Fibroblast of the aortic adventitia (primary cell): ENCODE measurements at places on chromosomes 11 and 22. TPM values are rescaled to one million over a fixed set of nuclear protein-coding genes. Genes with fewer than 3 reads are reported as not detected.

- DNase-seq: peak; percentile 53
Measured at GRCh38 chr22:31089160-31090100, 8.3 kb downstream of the SMTN start.

- DNase-seq: peak; percentile 65
Measured at GRCh38 chr22:36773935-36774334, 2.0 kb downstream of the IFT27 start.

DNA sequence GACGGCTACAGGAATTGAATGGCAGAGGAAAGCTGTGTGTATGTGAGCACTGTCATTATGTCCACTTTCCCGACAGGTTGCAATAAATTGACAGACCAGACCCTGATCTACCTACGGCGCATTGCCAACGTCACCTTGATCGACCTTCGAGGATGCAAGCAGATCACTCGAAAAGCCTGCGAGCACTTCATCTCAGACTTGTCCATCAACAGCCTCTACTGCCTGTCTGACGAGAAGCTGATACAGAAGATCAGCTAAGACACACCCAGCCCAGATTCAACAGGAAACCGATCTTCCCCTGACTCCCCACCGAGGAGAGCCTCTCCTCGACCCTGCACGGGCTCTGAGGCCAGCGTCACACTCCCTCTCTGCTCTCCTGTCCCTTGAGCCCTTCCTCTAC, 11.5 kb upstream of the GRK2 start:
- DNase-seq: no peak

- no peak for DNase-seq
Measured at GRCh38 chr11:117678658-117679406, 118.2 kb downstream of the DSCAML1 start.

DNA sequence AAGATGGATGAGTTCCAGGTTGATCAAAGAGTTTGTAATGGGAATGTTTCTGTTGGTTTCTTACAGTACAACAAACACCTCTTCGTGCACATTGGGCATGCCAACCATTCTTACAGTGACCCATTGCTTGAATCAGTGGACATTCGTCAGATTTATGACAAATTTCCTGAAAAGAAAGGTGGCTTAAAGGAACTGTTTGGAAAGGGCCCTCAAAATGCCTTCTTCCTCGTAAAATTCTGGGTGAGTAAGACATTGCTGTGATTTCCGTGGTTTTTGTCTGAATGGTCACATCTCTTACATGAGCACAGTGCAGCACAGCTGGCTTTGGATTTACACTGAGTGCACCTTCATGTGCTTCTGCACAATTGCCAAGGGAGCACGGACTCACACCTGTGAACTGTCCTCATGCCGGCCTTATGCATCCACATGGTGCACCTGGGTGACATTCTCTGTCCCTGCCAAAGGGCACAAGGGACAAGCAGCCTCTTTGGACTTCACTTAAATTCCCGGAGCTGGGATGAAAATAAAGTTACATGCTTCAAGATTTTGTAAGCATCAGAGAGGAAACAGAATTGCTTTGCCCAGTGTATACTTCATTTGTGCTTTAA, 107.1 kb upstream of the RASSF10 start:
- no peak for DNase-seq

DNA sequence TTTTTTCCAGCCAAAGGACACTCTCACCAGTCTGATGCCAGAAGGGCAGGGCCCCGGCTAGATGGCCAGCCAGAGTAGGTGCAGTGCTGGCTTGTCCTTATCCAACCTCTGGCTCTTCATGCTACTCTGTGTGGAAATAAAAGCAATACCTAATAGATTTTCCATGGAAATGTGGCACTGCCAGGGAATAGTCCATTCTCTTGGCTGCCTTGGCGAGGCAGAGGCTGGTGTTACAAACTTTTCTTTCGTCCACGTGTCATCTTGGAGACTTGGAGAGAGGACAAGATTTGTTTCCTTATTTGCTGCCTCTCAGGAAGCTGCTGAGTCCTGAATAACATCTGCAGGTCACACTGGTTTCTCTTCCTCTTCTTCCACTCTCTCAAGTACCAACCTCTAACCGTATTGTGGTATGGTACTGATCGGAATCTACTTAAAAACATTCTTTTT, 17.2 kb upstream of the C1QTNF4 start:
- DNase-seq: no peak

TCN2 gene
- 13.9 and 17.7 TPM in 2 replicates for total RNA-seq

DNA sequence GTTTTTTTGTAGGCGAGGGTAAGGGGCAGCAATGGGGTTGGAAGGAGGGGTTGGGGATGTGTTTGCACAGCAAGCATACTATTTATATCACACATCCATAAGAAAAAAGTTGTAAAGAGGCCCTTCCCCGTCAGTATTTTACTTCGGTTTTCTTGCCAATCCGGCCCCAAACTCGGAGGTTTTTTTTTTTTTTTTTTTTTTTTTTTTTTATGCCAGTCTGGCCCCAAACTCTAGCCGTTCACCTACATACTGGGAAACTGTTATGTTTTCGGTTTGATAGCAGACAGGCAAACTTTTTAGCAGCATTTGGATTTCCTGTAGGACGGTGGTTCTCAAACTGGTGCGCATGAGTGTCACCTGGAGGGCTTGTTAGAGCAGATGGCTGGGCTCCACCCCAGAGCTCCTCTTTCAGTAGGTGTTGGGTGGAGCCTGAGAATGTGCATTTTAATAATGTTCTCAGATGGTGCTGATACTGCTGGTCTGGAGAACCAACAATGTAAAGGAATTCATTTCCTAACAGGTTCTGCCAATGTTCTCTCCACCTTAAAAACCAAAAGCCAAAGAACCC, 76.5 kb upstream of the ZBED5 start:
- DNase-seq: no peak

FGF4 gene
- 0.08 TPM in 1 of 2 replicates, not detected in the other for total RNA-seq

MN1 gene
- 27.9 and 55.9 TPM in 2 replicates for total RNA-seq

- peak; percentile 49 for DNase-seq
Measured at GRCh38 chr11:65719871-65720210, 757 bp downstream of the RNASEH2C start.

GRCh38 chr11:68810164-68810563, 31.6 kb downstream of the CPT1A start:
- no peak for DNase-seq

RAB1B gene
- 69.1 and 85.1 TPM in 2 replicates for total RNA-seq

KRTAP5-1 gene
- total RNA-seq: not detected in 2 replicates

GRCh38 chr11:128961645-128962044, 19.0 kb upstream of the TP53AIP1 start:
- no peak for DNase-seq

DNA sequence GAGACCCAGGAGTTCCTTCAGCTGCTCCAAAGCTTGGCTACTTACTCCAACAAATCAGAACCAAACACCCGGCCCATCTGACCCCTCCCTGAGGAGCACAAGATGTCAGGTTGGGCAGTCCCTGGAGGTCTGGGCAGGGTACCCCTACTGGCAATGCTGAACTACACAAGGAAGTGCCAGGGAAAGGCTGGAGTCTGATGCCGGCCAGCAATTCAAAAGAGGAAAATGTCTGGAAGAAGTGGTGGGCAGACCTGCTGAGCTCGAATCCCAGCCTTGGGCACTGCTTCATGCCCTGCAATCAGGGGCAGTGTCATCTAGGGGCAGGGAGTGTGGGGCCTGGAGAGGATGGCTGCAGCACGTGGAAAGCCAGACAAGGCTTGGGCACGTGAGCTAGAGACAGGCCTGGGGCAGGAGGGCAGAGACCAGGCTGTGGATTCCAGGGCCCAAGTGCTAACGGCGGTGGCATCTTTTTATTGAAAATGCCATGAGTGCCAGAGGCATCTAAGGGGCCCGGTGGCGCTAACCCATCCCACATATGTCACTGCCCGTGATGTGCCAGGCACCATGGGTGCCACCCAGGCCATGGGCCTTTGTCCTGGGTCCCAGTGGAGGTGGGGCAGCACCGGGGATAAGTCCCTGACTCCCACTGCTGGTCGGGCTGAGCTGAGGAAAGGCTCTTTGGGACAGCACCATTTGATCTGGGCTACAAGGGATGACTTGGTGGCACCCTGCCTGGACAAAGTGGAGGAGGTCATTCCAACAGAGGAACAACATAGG, 97.9 kb upstream of the PITPNB start:
- DNase-seq: no peak

DNA sequence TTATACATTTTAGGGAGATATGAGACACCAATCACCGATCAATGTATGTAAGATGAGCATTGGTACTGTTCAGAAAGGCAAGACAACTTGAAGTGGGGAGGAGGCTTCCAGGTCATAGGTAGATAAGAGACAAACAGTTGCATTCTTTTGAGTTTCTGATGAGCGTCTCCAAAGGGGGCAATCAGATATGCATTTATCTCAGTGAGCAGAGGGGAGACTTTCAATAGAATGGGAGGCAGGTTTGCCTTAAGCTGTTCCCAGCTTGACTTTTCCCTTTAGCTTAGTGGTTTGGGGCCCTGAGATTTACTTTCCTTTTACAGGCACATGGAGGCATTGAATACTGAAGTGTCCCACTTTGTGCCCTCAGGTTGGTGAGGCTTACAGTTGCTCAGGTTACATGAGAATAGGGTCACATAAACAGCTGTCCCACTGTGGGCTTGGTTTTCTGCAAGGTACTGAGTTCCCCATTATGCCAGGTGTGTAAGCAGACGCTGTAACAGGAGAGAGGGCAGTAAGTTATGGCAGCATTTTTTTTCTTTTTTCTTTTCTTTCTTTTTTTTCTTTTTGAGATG, 129.8 kb upstream of the SERPIND1 start:
- no peak for DNase-seq

- no peak for DNase-seq
Measured at GRCh38 chr11:75149766-75150465, 991 bp upstream of the SLCO2B1 start.

- DNase-seq: no peak
Measured at GRCh38 chr11:2990617-2991451, 1.3 kb downstream of the NAP1L4 start.

DNA sequence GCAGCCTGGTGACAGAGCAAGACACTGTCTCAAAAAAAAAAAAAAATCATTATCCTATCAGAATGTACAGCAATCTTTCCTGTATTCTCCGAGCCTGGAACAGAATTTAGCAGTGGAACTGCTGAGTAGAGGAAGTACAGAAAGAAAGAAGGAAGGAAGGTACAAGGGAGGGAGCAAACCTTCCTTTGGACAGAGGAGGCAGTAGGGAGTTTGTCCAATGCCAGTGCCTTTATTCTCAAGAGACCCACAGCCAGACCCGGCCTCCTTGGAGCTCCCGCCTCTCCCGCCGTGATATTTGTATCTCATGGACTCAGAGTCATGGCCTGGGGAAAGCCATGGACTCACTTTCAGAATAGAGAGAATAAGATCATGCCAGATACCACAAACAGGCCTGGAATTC, 37.7 kb upstream of the LRRC55 start:
- DNase-seq: no peak

PKP3 gene
- 1.3 and 5.6 TPM in 2 replicates for total RNA-seq

SAMM50 gene
- total RNA-seq: 53.7 and 54.3 TPM in 2 replicates

DNA sequence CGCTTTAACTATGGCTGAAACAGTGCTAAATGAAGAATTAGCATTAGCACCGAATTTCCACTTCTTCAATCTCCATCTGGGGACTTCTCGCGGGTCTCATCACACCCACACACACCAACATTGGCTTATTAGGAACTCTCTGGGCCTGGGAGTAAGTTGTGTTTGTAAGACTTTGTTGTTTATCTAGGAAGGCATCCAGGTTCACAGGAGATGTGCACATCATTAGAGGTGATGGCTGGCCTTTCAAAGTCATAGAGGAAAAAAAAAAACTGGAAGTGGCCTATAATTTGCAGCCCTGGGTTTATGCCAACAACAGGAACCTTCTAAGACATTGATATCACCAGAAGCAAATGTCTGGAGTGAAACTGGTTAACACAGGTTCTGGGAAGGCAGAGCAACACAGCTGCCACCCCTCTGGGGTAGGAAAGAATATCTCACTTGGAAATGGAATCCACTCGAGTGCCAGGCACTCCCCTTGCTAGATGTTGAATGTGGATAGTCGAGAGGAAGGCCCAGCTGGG, 84.5 kb downstream of the TRAF6 start:
- DNase-seq: no peak

- DNase-seq: peak; percentile 74
Measured at GRCh38 chr11:93942176-93942575, 79.0 kb upstream of the HEPHL1 start.

B4GAT1 gene
- 21.5 and 36.3 TPM in 2 replicates for total RNA-seq

ZNHIT2 gene
- total RNA-seq: 9.9 and 30.4 TPM in 2 replicates

- no peak for DNase-seq
Measured at GRCh38 chr22:24043958-24044357, 32.9 kb downstream of the CABIN1 start.

CHRM4 gene
- not detected in 2 replicates for total RNA-seq

FAM111B gene
- 0.41 and 42.9 TPM in 2 replicates for total RNA-seq

GRCh38 chr11:118911880-118912741, 13.6 kb downstream of the BCL9L start:
- DNase-seq: peak; percentile 80

APOL4 gene
- 2.0 and 3.1 TPM in 2 replicates for total RNA-seq

DNA sequence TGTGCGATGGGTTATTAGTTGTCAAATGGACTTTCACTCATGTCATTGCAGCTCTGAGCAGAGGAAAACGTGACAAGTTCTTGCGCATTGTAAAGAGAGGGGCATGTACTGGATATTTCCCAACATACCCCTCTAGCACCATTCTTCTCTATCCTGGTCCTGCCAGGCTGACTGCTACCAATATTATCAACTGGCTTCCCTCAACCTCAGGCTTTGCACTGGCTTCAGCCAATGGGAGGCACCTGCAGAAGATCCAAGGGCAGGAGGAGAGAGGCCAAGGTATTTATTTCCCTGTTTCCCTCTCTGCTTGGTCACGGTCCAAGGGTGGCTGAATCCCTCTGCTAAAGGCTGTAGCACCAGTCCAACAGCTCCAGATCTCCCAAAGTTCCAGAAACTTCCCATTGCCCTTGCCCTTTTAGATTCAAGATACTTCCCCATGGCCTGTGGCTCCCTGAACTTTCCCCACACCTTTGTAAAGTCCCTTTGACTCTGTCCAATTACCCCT, 175.6 kb upstream of the NECTIN1 start:
- DNase-seq: no peak

BEST1 gene
- 3.1 and 3.4 TPM in 2 replicates for total RNA-seq

- peak; percentile 47 for DNase-seq
Measured at GRCh38 chr11:114563077-114563476, 3.4 kb upstream of the NXPE1 start.

GRCh38 chr22:50341977-50342650, 1.0 kb upstream of the PPP6R2 start:
- DNase-seq: peak; percentile 86

DNA sequence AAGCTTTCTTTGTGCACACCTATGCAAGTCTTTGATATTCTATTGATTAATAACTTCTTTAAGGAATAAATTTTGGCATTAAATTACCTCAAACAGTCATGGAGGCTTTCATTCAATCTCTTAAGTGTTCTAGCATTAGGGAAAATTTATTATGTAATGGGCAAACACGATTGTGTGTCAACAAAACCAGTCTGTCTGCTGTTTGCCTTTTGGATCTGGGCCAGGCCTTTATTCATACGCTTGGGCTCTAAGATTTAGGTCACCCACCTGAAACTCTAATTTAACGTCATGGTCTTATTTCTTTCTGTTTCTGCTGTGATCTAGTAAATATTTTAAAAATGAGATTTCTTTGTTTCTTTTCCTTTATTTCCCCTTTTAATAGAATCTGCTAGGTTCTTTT, 1270.6 kb downstream of the LRRC4C start:
- no peak for DNase-seq

DNA sequence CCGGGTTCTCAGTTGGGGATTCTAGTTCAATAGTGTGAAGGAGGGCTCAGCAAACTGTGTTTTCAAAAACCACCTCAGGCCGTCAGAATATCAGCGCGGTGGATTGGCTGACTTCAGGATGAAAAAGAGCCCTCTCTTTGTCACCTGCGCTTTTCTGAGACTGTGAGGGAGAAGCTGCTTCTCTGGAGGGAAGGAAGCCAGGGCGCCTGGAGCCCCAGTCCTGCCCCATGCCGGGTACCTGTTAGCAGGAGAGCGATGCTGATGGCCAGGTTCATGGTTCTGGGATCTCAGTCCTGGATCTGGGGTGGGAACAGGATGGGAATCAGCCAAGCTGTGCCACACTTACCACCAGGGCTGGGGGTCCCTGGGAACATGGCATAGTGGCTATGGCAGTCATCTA, 2.3 kb downstream of the THY1 start:
- no peak for DNase-seq
